ENCODE measurements at places on chromosomes 6 and 20.

GRCh38 chr20:57498425-57499400 lies 26.2 kb downstream of the CTCFL start:
- DNase-seq: no peak

- DNase-seq: no peak
These were observed 26.7 kb downstream of the SMAP1 start for GRCh38 chr6:70694371-70694770.

- no peak for DNase-seq
These were observed 305.3 kb downstream of the CLIC5 start for GRCh38 chr6:45710304-45710821.

- no peak for DNase-seq
These were observed 17.2 kb downstream of the KCNK17 start for GRCh38 chr6:39296745-39297640.

DNA sequence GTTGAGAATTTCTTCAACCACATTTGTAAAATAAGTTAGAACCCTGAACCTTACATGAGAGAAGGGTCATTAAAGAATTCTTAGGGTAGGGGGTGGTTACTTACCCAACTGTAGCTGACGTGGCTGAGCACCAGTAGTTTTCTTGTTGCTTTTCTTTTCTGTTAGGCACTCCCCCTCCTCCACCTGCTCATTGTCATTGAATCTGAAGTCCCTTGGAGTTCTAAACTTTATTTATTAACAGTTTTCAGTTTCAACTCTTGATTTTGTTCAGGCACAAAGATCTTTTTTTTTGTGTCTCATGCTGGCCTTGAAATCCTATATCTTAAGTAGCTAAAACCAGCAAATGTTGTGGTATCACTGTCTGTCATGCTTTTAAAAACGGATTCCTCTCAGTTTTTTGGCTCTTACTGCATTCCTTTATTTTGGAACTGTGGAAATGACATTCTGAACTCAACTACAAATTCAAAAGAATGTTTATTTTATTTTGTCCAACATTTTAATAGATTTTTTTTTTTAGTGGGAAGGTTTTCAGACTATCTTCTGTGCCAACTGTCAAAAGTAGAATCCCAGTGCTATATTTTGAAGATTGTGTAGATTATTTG lies 465.2 kb downstream of the PHF3 start:
- DNase-seq: no peak

DNA sequence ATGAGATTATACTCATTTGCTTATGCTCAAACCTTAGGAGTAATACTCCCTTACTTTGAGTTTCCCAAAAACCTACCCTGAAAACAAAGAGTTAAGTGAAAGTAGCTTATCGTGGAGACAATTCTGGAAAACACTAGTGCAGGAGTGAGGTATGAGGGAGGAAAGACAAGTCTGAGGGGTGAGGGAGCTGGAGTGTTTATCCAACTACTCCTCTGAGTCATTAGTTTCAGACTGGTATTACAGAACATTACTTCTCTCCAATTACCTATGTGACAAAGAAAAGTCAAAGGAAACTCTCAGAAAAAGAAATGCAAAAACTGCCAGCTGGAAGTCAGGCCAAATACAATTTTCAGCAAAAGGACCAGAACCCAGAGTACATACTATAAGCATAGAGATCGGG lies 171.1 kb upstream of the SPTLC3 start:
- DNase-seq: no peak

DNA sequence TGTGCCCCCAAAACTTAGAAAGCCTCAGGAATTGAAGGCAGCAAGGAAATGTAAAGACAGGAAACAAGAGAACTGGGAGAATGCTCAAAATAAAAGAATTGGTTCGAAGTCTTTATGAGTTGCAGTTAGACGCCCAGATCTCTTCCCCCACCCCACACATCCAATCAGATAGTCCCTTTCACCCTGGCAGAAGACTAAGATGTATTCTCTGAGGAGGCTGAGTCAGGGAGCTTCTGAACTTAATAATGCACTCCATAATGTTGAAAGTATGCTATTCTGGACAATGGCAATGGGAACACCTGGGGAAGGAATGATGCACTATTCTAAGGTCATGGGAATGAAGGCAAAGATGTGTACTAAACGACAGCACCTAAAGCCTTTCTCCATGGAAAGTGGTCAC lies 173.6 kb downstream of the MTFR2 start:
- no peak for DNase-seq

- no peak for DNase-seq
These were observed 109.9 kb downstream of the UTRN start for GRCh38 chr6:144395014-144395413.

DNA sequence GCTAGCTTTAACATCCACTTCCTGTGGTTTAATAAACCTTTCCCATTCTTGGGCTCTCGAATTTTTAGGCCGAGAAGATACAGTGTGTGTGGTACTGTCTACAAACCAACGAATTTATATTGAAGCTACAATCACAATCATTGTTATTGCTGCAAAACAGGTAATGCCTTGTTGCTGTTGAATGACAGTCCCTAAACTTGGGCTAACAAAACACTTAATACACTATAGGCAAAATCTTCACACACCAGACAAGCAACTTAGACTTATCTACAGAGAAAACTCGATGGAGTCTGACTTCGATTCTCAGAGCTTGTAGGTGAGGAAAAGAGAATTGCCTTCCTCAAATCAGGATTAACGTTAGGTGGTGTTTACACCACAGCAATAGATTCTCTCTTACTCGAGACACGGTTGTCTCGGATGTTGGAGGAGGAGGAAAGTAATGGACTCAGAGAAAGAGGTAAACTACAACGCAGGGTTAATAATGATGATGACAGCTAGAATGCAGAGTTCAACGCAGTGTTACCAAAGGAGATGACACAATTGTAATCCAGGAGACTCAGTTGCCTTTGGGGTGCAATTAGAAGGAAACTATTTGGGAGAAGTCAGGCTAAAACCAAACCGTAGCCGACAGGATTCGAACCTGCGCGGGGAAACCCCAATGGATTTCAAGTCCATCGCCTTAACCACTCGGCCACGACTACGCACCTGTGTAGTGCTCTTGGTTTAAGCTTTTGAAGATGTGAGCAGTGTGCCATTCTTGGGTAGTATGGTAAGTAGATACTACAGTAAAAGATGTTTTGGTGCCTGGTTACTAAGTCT lies 32.5 kb upstream of the ZNF184 start:
- no peak for DNase-seq

DNA sequence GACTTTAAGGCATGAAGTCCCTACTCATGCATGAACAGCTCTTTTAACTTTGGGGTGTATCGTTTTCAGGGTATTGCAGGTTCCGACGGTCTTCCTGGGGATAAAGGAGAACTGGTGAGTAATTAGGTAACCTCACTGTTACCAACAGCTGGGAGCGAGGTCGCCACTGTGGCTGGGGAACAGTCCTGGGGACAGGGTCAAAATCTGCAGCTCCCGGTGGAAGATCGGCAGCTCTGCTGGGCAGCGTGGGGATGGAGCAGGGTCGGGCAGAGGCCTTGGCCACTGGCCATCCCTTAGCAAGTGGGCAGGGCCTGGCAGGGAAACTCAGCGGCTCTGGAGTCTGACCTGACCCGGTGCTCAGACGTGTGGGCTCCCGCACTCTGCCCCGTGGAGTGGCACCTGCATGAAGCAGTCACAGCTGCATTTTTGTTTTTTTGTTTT lies 16.1 kb downstream of the COL9A3 start:
- DNase-seq: no peak
